Stimulated activated CD8-positive, alpha-beta memory T cell treated with anti-CD3 and anti-CD28 coated beads, Interleukin-4, amount 100 ng/mL, for 4 hours (primary cell): ENCODE measurements at places on chromosomes 3 and 15.

GRCh38 chr3:43468133-43468532, 153.7 kb downstream of the ANO10 start:
- no peak for DNase-seq

- no peak for DNase-seq
These were observed 208.6 kb downstream of the NFKBIZ start for GRCh38 chr3:102057781-102058421.

- DNase-seq, result no peak
These were observed 99.2 kb downstream of the TPRA1 start for GRCh38 chr3:127491323-127491722.

GRCh38 chr3:161310649-161311423, 60.5 kb downstream of the SPTSSB start:
- DNase-seq, result peak; percentile 7

- DNase-seq, result no peak
These were observed 72.8 kb upstream of the AADACL2 start for GRCh38 chr3:151660885-151661284.

- no peak for DNase-seq
These were observed 35.0 kb downstream of the ST6GAL1 start for GRCh38 chr3:186965141-186965879.

GRCh38 chr15:51751697-51752683, 593 bp downstream of the TMOD2 start:
- no peak for DNase-seq
